ENCODE measurements at places on chromosomes 12 and 14. TPM values are rescaled to one million over a fixed set of nuclear protein-coding genes. Genes with fewer than 3 reads are reported as not detected.

The NEMP1 gene
- 15.7 TPM for polyA plus RNA-seq

The CELA1 gene
- polyA plus RNA-seq, result not detected

DNA sequence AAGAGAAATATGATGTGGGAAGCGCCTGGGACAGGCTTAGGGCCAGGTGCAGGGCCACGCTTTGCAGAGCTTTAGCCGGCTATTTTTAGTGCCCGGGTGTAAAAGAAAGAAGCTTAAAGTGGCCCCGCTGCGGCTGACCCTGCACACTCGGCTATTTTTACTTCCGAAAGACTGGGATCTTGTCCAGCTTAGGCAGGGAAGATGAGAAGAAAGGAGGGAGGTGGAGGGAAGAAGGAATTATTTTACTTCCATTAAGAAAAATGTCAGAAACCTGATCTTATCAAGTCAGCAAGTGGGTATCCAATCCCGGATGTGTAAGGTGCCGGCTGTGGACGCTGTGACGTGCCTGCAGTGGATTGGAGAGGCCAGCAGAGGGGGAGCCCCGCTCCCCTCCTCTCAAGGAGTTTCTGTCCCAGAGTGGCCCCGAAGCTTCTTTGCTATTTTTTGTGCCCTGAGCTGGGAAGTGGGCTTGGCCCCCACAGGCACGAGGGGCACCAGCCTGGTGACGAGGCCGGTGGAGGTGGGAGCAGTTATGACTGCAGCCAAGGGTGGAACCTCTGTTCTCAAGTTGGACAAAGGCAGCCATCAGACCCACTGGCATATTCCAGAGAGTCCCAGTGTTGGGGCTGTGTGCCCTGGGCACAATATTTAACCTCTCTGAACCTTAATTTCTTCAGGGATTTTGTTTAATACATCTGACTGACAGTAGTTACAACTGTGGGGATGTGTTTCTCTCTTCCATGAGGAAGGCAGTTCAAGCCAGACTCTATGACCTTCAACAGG, 97.7 kb downstream of the ESRRB start:
- peak; percentile 35 for DNase-seq

- peak; percentile 40 for DNase-seq
Observed at GRCh38 chr12:109432842-109433304, 44.2 kb downstream of the KCTD10 start.

DNA sequence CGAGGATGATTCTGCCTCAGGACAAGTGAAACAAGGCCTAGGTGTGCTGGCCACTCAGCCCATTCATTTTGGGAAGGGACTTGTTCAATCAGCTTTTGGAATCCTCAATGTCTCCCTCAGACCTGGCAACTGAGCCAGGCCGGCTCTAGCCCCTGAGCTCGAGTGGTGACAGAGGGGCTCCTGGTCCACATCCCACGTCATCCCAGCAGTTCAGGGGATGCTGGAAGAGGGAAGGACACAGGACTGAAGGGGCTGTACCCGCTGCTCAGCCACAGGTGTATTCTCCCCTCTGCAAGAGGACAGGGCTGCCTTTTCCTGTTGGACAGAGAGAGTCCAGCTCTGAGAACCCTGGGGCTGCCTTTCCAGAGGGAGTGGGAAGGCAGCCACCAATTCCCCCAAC, 244.6 kb upstream of the SFSWAP start:
- no peak for DNase-seq

DNA sequence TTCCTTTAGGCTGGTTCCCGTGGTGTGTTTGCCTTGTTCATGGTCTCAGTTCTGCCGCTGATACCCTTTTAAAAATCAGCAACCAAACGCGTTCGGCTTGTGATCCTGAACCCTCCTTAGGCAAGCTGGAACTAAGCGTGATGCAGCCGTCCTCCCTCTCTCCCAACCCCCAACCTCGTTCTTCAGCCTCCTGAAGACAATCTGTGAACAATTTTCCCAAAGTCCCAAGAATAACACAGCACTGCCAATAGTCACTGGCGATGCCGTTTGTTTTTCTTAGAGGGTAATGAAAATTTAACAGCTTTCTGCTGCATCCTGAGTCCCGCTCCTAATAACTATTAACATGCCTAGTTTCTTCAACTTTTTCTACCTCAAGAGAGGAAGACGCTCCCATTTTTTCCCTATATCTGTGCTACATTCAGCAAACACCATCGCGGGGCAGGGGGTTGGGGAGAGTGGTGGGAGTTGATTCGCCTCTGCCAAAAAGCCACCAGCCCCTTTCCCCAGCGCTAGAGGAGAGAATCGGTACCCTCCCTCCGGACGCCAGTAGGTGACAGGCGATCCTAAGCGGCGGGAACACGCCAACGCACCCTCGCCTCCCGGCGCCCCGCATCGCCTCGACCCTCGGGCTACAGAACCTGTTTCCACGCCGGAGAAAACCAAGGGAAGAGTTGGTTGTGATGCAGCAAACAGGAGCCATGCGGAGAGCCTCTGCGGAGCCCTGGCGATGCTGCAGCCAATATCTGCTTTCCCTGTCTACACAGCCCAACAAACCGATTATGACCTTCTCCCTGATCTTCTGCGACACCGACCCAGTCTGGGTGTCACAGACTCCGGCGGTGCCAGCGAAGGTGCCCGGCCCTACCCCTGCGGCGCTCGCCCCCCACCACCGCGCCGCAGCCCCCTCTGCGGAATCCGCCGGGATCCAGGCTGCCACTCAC, 752 bp downstream of the PRICKLE1 start:
- DNase-seq, result no peak

GRCh38 chr12:120936197-120936596, 32.0 kb upstream of the SPPL3 start:
- no peak for DNase-seq

- peak; percentile 77 for DNase-seq
Observed at GRCh38 chr12:50574601-50575348, 70.0 kb downstream of the DIP2B start.

- DNase-seq, result no peak
Observed at GRCh38 chr12:119153477-119154434, 25.0 kb upstream of the HSPB8 start.

- no peak for DNase-seq
Observed at GRCh38 chr14:31161274-31161673, 46.3 kb downstream of the HECTD1 start.

DNA sequence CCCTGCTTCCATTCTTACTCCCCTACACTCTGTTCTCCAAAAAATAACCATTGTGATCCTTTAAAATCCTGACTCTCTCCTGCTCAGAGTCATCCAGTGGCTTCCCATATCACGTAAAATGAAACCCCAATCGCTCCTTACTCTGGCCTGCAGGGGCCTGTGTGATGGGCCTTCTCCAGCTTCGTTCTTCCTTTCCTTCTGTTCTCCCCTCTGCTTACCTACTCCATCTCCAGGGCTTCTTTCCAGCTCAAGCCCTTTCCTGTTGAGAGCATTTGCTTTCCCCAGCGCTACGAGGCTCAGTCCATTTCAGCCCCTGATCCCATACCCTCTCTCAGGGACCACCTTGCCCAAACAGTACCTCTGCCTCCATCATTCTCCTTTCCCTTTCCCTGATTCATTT, 144.4 kb upstream of the ARHGAP5 start:
- no peak for DNase-seq
